ENCODE measurements at places on chromosomes 2 and 18. TPM values are rescaled to one million over a fixed set of nuclear protein-coding genes. Genes with fewer than 3 reads are reported as not detected.

DNA sequence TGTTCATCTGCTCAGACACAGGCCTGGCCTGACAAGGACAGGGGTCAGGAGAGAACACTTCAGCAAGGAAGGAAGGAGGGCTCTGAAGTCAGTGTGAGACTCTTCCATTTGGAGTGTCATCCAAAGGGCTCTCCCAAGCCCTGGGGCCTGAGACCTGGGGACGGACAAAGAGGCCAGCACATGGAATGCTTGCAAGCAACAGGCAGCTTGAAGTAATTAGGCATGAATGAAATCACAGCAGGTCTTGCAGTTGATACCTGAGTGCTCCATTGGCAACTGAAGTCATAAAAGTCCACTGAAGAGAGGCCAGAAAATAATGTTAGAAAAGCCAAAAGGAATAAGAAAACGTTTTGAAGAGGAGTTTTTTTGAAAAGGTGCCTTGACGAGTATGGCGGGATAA is 231.7 kb downstream of the VAPA start:
- H3K4me3 ChIP-seq, result no peak overlapping the region
- no peak overlapping the region for H3K27ac ChIP-seq
- H3K4me1 ChIP-seq, result peaks cover 33% of the 10 kb centered on the region
- no peaks in the 10 kb centered on the region for H3K36me3 ChIP-seq
- no peak for DNase-seq

GRCh38 chr2:56185582-56186046 is 1.8 kb downstream of the CCDC85A start:
- H3K36me3 ChIP-seq, result no peaks in the 10 kb centered on the region
- peaks cover 58% of the 10 kb centered on the region for H3K27me3 ChIP-seq
- DNase-seq, result no peak
- peak overlapping the region; percentile 75 for H3K4me3 ChIP-seq

DNA sequence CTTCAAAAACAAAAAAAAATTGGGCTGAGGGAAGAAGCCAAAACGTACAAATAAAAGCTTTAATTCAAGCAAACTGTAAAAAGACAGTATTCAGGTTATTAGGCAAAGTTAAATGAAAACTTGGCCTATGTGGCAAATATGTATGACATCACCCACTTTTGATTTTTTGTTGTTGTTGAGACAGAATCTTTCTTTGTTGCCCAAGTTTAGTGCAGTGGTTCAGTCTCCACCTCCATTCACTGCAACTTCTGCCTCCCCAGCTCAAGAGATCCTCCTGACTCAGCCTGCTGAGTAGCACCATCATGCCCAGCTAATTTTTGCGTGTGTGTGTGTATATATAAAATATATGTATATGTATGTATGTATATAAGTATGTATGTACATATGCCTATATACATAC is 440.4 kb upstream of the NRXN1 start:
- no peaks in the 10 kb centered on the region for H3K4me1 ChIP-seq
- peaks cover 8% of the 10 kb centered on the region for H3K27me3 ChIP-seq
- no peak for DNase-seq
- H3K4me3 ChIP-seq, result no peak overlapping the region
- H3K36me3 ChIP-seq, result no peaks in the 10 kb centered on the region

DNA sequence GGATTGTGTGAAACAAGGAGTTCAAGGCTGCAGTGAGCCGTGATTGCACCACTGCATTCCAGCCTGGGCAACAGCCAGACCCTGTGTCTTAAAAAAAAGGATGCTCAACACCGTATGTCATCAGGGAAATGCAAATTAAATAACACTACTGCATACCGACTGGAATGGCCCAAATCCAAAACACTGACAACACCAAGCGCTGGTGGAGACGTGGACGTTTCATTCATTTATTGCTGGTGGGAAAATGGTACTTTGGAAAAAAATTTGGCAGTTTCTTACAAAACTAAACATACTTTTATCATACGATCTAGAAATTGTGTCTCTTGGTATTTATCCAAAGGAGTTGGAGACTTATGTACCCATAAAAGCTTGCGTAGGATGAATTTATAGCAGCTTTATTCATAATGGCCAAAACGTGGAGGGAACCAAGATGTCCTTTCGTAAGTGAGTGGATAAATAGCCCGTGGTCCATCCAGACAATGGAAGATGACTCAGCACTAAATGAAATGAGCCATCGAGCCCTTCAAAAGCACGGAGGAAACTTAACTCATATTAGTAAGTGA is 24.2 kb downstream of the NEU4 start:
- no peaks in the 10 kb centered on the region for H3K36me3 ChIP-seq
- H3K27ac ChIP-seq, result peak overlapping the region; percentile 72
- peaks cover 22% of the 10 kb centered on the region for H3K27me3 ChIP-seq
- no peak overlapping the region for H3K4me3 ChIP-seq
- H3K4me1 ChIP-seq, result peaks cover 19% of the 10 kb centered on the region
- no peak for DNase-seq

Gene MAL
- total RNA-seq, result not detected

- DNase-seq, result no peak
- peak overlapping the region; percentile 88 for H3K27ac ChIP-seq
- H3K4me3 ChIP-seq, result no peak overlapping the region
- peaks cover 10% of the 10 kb centered on the region for H3K36me3 ChIP-seq
- no peaks in the 10 kb centered on the region for H3K27me3 ChIP-seq
- H3K4me1 ChIP-seq, result peaks cover 46% of the 10 kb centered on the region
Measured at GRCh38 chr2:47056868-47057686, 98.0 kb downstream of the STPG4 start.

DNA sequence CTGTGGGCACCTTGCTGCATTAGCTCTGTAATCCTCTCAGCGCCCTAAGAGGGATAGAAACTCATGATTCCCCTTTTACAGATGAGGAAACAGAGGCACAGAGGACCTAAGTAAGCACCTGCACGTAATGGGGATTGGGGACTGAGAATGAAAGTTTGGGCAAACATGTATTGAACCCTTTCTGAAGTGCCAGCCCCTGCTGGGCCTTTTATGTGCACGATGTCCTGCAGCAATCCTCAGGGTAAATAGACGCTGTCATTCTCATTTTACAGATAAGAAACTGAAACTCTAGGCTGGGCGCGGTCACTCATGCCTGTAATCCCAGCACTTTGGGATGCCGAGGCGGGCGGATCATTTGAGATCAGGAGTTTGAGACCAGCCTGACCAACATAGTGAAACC is 117.4 kb downstream of the STPG4 start:
- peaks cover 62% of the 10 kb centered on the region for H3K4me1 ChIP-seq
- peaks cover 8% of the 10 kb centered on the region for H3K36me3 ChIP-seq
- H3K27ac ChIP-seq, result no peak overlapping the region

DNA sequence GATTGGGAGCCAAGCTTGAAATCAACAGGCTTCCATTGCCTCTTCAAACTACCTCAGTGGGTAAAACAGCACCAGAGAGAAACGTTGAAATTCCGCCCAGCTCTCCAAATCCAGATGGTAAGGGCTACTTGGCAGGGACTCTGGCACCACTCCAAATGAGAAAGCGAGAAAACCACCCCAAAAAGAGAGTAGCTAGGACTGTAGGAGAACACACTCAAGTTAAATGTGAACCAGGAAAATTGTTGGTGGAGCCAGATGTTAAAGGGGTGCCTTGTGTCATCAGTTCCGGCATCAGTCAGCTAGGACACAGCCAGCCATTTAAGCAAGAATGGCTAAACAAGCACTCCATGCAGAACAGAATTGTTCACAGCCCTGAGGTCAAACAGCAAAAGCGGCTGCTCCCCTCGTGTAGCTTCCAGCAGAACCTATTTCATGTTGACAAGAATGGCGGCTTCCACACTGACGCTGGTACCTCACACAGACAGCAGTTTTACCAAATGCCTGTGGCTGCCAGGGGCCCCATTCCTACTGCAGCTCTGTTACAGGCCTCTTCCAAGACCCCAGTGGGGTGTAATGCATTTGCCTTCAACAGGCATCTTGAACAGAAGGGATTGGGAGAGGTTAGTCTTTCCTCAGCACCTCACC is 167.3 kb downstream of the ASXL3 start:
- no peak for DNase-seq
- no peak overlapping the region for H3K27ac ChIP-seq
- H3K4me1 ChIP-seq, result peaks cover 10% of the 10 kb centered on the region
- peaks cover 10% of the 10 kb centered on the region for H3K36me3 ChIP-seq

GRCh38 chr2:120682654-120683053 is 53.0 kb upstream of the GLI2 start:
- no peak overlapping the region for H3K4me3 ChIP-seq
- peaks cover 20% of the 10 kb centered on the region for H3K4me1 ChIP-seq
- no peak for DNase-seq
- H3K27ac ChIP-seq, result no peak overlapping the region

Gene SERPINB11
- total RNA-seq, result not detected

DNA sequence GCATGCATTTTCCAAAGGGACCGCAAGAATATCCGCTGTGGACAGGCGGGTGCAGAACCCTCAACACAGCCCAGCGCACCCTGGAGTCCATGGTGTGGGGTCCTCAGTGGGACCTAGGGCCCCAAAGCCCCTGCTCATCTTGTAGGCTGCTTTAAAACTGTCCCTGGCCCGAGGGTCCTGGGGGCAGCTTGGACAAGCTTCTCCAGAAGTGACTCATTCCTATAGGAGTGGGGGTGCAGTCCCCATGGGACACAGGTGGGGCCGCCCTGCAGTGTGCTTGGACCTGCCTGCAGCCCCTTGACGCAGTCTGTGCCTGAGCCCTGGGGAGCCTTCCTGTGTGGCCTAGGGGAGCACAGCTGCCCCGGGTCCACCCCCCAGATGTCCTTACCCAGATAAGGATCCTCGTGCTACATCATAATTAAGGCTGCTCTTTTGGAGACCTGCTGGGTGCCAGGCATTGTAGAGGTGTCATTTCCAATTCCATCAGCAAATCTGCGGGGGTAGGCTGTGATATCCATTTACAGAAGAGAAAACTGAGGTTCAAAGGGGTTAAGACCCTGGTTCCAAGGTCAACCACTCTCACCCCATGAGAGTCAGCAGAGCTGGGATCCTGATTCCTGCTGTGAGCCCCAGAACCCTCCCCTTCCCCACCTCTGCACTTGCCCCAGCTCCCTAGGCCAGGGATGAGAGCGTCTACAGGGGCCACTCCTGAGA is 1.7 kb upstream of the HS6ST1 start:
- no peak overlapping the region for H3K4me3 ChIP-seq
- no peak overlapping the region for H3K27ac ChIP-seq
- peaks cover 28% of the 10 kb centered on the region for H3K4me1 ChIP-seq
- DNase-seq, result peak; percentile 92

Gene TEKT4
- not detected for total RNA-seq

GRCh38 chr2:34601561-34601960 is 1002.5 kb upstream of the FAM98A start:
- no peaks in the 10 kb centered on the region for H3K36me3 ChIP-seq
- no peaks in the 10 kb centered on the region for H3K27me3 ChIP-seq
- no peak overlapping the region for H3K4me3 ChIP-seq
- H3K4me1 ChIP-seq, result no peaks in the 10 kb centered on the region
- DNase-seq, result no peak

DNA sequence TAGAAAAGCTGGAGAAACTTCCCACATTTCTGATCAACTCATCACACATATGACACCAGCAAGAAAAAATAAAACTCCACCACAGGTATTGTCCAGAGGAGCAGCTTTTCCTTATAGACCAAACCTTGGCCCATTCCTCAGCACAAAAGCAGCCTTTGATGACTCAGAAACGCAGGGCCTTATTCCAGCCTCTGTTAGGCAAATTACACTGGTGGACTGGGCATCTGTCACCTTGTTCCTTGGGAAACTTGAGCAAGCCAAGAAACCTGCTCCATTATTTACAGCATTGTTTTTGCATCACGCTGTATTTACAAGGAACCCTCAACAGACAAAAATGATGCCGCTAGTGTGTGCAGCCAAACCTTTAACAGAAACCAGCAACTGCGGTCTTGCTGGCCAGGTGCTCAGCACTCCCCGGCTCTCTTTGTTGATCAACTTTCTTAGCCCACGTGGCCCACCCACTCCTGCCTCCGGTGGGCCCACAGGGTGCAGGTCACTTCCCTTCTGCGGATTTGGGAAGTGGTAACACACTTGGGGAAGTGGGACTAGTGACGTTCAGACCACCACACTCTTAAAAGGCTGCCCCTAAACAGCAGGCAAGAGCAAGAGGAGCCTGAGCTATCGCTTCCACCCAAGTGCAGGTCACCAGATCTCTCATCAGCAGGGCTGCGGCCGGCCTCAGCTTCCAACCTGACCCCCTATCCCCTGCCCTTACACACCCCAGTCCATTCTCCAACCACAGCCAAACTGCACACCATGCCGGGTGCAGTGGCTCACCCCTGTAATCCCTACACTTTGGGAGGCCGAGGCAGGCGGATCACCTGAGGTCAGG is 1.5 kb downstream of the AP1S3 start:
- DNase-seq, result no peak
- no peaks in the 10 kb centered on the region for H3K36me3 ChIP-seq
- H3K4me1 ChIP-seq, result peaks cover 11% of the 10 kb centered on the region
- no peak overlapping the region for H3K27ac ChIP-seq
- peak overlapping the region; percentile 87 for H3K4me3 ChIP-seq
- no peaks in the 10 kb centered on the region for H3K27me3 ChIP-seq

Gene REG3G
- not detected for total RNA-seq

- H3K27ac ChIP-seq, result peak overlapping the region; percentile 76
- DNase-seq, result no peak
- no peaks in the 10 kb centered on the region for H3K27me3 ChIP-seq
- H3K36me3 ChIP-seq, result no peaks in the 10 kb centered on the region
Measured at GRCh38 chr2:203033395-203033794, 18.7 kb downstream of the NBEAL1 start.

Gene TBR1
- total RNA-seq, result not detected

- H3K27ac ChIP-seq, result peak overlapping the region; percentile 49
- no peak for DNase-seq
- H3K4me1 ChIP-seq, result peaks cover 49% of the 10 kb centered on the region
- H3K4me3 ChIP-seq, result no peak overlapping the region
- peaks cover 26% of the 10 kb centered on the region for H3K36me3 ChIP-seq
- H3K27me3 ChIP-seq, result no peaks in the 10 kb centered on the region
Measured at GRCh38 chr2:54967269-54967668, 83.0 kb downstream of the RTN4 start.

GRCh38 chr2:129480790-129481189 is 498.7 kb upstream of the RAB6C start:
- peaks cover 7% of the 10 kb centered on the region for H3K27me3 ChIP-seq
- DNase-seq, result no peak

DNA sequence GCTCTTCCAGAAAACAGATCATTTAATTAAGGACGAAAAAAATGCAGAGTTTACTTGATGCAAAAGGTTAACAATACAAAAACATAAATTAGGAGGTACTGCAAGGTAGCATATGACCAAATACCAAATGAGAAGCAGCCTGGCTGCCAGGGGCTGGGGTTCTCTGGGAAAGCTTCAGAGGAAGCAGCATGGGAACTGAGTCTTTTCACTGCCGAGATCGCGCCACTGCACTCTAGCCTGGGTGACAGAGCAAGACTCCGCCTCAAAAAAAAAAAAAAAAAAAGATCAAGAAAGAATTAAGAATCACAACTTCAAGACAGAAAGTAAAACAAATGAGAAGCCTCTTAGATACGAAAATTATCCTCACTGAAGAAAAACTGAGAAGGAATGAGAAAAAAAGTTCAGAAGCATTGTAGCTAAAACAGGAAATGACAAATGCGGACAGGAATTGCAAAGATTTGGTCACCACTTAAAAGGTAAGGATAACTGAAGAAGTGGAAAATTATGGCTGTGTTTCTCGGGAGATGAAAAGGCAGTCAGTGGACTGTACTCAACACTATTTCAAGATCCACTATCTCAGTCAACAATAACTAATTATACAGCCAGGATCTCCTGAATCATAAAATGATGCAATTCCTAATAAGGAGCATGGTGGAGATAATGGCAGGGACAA is 4.3 kb downstream of the SEPTIN10 start:
- H3K27me3 ChIP-seq, result no peaks in the 10 kb centered on the region
- no peak for DNase-seq
- peak overlapping the region; percentile 100 for H3K27ac ChIP-seq
- peak overlapping the region; percentile 90 for H3K4me3 ChIP-seq

Gene ICOS
- total RNA-seq, result not detected

GRCh38 chr18:60448487-60449267 is 76.1 kb upstream of the MC4R start:
- DNase-seq, result no peak
- peaks cover 5% of the 10 kb centered on the region for H3K27me3 ChIP-seq
- H3K27ac ChIP-seq, result no peak overlapping the region
- no peaks in the 10 kb centered on the region for H3K36me3 ChIP-seq
- H3K4me3 ChIP-seq, result no peak overlapping the region
